ENCODE measurements at places on chromosomes 5 and 9.
A peak's percentile ranks its signal among the peaks of the same experiment; 100 is the strongest.

DNA sequence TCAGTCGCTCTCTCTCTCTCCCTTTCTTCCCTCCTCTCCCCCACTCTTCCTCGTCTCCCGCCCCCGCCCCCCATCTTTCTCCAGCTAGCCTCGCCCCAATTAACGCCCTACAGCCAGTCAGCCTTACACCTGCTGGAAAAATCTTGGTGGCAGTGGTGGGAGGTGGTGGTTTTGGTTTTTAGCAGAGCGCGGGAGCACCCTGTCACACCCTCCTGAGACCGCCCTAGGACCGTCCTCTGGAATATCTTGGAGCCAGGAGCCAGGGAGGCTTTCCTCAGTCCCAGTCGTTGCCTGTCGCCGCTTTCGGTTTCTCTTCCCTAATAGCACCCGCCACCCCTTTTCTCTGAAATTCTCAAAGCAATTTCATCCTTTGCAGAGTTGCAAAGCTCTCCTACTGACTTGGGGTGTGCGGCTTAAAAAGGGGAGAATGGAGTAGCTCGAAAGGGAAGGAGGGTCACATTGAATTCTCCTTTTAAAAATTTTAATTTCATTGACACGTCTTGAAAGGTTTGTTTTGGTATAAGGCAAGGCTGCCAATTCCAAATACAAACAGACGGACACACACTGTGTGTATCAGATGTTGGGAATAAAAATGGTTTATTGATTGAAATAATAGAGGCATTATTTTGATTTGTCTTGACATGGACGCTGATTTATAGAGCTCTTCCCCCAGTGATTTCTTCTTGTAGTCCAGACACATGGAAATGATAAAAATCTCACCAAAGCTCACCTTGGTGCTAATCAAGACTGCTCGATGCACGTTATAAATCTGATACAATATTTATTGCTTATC, 301.3 kb downstream of the PARP8 start:
- H3K4me1 ChIP-seq: peaks cover 52% of the 10 kb centered on the region
- peaks cover 83% of the 10 kb centered on the region for H3K27me3 ChIP-seq
- H3K4me3 ChIP-seq: peak overlapping the region; percentile 70
- H3K36me3 ChIP-seq: no peaks in the 10 kb centered on the region
- no peak for DNase-seq
- H3K27ac ChIP-seq: no peak overlapping the region

DNA sequence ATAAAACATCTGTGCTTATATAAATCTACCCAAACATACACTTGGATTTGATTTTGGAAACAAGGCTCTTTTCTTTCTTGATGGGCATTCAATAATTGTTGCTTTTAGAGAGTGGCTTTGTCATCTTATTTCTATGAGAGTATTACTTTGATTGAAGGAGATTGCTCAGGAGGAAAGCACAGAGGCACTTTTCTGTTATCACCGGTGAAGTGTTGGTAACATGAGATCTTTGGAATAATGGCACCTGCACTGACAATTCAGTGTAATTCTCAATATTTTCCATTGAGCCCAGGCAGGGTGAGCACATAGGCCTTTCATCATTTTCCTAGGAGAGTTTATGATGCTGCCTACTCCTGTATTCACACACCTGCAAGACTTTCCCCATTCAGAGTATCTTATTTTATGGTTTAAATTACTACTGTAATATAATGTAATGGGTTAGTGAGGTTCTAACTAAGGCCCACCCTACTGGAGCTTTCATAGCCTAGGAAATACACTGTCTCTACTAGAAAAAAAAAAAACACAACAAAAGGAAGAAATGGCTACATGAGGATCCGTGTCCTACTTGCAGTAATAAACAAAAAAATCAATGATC, 244.3 kb downstream of the DENND1A start:
- peak overlapping the region; percentile 73 for H3K27ac ChIP-seq
- H3K36me3 ChIP-seq: peaks cover 15% of the 10 kb centered on the region
- no peak for DNase-seq
- no peaks in the 10 kb centered on the region for H3K27me3 ChIP-seq
- no peak overlapping the region for H3K4me3 ChIP-seq
- peaks cover 55% of the 10 kb centered on the region for H3K4me1 ChIP-seq

GRCh38 chr5:162174358-162174974, 106.9 kb downstream of the GABRG2 start:
- no peaks in the 10 kb centered on the region for H3K27me3 ChIP-seq
- no peaks in the 10 kb centered on the region for H3K4me1 ChIP-seq
- no peak overlapping the region for H3K27ac ChIP-seq
- DNase-seq: no peak
- no peak overlapping the region for H3K4me3 ChIP-seq

DNA sequence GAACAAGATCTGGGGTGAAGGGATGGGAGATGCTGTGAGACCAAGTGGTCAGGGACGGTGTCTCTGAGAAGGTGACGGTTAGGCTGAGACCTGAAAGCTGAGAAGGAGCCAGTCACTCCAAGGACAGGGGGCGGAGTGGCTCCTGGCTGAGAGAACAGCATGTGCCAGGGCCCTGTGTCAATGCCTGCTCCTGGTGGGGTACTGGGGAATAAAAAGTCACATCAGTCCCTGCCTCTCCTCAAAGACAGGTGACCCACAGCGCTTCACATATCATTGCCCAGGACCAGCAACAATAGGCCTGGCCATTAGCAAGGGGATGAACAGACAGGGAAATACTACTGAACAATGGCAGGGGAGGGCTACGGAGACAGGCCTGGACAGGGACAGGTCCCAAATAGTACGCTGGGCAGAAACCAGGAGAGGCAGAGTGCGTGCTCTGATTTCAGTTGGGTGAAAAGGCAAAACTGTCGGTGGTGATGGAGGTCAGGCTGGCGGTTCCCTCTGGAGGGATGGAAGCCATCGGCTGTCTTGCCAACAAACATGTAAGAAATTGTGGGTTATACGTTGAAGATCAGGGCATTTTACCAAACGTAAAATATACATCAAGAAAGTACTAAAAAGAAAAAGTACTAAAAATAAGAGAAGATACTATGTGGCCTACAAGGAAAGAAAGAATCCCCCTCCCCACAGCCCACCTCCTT, 64.3 kb downstream of the C9orf50 start:
- no peak for DNase-seq
- peaks cover 7% of the 10 kb centered on the region for H3K27me3 ChIP-seq
- no peaks in the 10 kb centered on the region for H3K36me3 ChIP-seq
- no peak overlapping the region for H3K4me3 ChIP-seq
- H3K27ac ChIP-seq: no peak overlapping the region

GRCh38 chr5:50710838-50711237, 44.4 kb downstream of the PARP8 start:
- peak overlapping the region; percentile 64 for H3K4me3 ChIP-seq
- H3K4me1 ChIP-seq: peaks cover 84% of the 10 kb centered on the region
- H3K27ac ChIP-seq: peak overlapping the region; percentile 83
- peaks cover 8% of the 10 kb centered on the region for H3K36me3 ChIP-seq

DNA sequence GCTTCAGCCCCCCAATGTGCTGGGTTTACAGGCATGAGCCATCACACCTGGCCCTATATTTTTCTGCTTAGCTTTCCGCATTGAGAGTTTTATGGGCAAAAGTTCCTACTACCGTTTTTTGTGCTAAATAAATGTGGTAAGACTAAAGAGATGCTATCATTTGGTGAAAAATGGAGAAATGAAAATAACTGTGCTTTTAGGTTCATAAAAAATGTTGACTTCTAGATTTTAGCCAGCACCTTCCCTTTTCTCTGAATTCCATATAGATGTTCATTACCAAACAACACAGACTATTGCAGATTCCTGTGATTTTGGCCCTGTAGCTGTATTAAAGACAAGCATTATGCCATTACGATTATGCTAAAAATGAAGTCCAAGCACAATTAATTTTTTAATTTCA, 72.0 kb upstream of the CTSL start:
- H3K36me3 ChIP-seq: no peaks in the 10 kb centered on the region
- H3K27me3 ChIP-seq: no peaks in the 10 kb centered on the region
- no peak for DNase-seq
- H3K4me1 ChIP-seq: no peaks in the 10 kb centered on the region
- H3K27ac ChIP-seq: no peak overlapping the region

- DNase-seq: no peak
- no peaks in the 10 kb centered on the region for H3K27me3 ChIP-seq
- no peak overlapping the region for H3K27ac ChIP-seq
- no peaks in the 10 kb centered on the region for H3K36me3 ChIP-seq
Measured at GRCh38 chr5:23484096-23484495, 23.3 kb upstream of the PRDM9 start.

GRCh38 chr5:151079838-151080612, 809 bp downstream of the TNIP1 start:
- H3K36me3 ChIP-seq: peaks cover 47% of the 10 kb centered on the region
- no peaks in the 10 kb centered on the region for H3K27me3 ChIP-seq
- peak overlapping the region; percentile 97 for H3K27ac ChIP-seq
- peak; percentile 52 for DNase-seq

DNA sequence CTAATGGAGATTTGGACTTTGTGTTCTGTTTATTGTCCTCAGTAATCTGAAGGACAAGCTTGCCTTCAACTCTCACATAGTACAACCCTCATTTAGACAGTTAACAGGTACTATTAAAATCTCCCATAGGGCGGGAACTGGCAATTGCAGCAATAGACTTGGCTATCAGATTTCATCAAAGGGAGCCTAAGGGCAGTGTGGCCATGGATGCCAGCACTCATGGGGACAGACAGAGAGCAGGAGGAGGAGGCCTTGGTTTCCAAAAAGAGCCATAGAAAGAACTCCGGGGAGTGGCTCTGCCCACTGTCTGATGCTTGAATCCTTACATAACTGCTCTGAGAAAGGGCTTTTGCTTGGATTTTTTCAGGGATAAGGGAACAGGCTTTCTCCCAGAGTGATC, 6.8 kb downstream of the SLC36A1 start:
- H3K4me3 ChIP-seq: no peak overlapping the region
- no peaks in the 10 kb centered on the region for H3K36me3 ChIP-seq
- peaks cover 10% of the 10 kb centered on the region for H3K4me1 ChIP-seq
- H3K27ac ChIP-seq: no peak overlapping the region
- no peaks in the 10 kb centered on the region for H3K27me3 ChIP-seq

DNA sequence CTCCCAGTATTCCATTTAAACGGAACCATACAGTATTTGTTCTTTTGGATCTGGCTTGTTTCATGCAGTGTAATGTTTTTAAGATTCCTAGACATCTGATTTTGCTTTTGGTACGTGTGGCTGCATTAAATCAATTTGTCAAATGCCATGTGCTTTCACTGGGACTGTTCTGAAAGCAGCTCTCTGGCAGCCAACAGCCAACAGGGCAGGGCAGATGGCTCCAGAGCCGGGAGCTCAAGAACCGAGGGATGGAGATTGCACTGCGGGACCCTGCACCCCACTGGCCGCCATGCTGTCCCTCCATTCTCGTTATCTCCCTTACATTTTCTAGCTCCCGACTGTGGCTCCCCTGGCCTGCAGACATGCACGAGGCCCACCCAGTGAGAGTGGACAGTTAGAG, 33.4 kb upstream of the AIF1L start:
- no peaks in the 10 kb centered on the region for H3K4me1 ChIP-seq
- no peaks in the 10 kb centered on the region for H3K36me3 ChIP-seq
- no peak overlapping the region for H3K4me3 ChIP-seq
- H3K27me3 ChIP-seq: no peaks in the 10 kb centered on the region
- no peak overlapping the region for H3K27ac ChIP-seq
- no peak for DNase-seq

GRCh38 chr5:139376364-139376763, 6.7 kb downstream of the SLC23A1 start:
- H3K27ac ChIP-seq: no peak overlapping the region
- H3K4me1 ChIP-seq: peaks cover 9% of the 10 kb centered on the region
- H3K36me3 ChIP-seq: peaks cover 4% of the 10 kb centered on the region

- H3K4me3 ChIP-seq: no peak overlapping the region
- no peak for DNase-seq
- H3K36me3 ChIP-seq: no peaks in the 10 kb centered on the region
Measured at GRCh38 chr5:94746731-94747124, 128.3 kb downstream of the SLF1 start.

GRCh38 chr5:127961763-127962145, 121.8 kb upstream of the SLC12A2 start:
- no peak overlapping the region for H3K4me3 ChIP-seq
- H3K36me3 ChIP-seq: peaks cover 17% of the 10 kb centered on the region
- no peak overlapping the region for H3K27ac ChIP-seq

- no peaks in the 10 kb centered on the region for H3K36me3 ChIP-seq
- DNase-seq: no peak
- H3K4me1 ChIP-seq: no peaks in the 10 kb centered on the region
- H3K4me3 ChIP-seq: no peak overlapping the region
Measured at GRCh38 chr5:36253575-36253974, 11.8 kb upstream of the NADK2 start.

GRCh38 chr5:122612901-122613300, 162.0 kb upstream of the SNX2 start:
- no peaks in the 10 kb centered on the region for H3K36me3 ChIP-seq
- no peaks in the 10 kb centered on the region for H3K4me1 ChIP-seq
- H3K4me3 ChIP-seq: no peak overlapping the region
- DNase-seq: no peak
- no peaks in the 10 kb centered on the region for H3K27me3 ChIP-seq

DNA sequence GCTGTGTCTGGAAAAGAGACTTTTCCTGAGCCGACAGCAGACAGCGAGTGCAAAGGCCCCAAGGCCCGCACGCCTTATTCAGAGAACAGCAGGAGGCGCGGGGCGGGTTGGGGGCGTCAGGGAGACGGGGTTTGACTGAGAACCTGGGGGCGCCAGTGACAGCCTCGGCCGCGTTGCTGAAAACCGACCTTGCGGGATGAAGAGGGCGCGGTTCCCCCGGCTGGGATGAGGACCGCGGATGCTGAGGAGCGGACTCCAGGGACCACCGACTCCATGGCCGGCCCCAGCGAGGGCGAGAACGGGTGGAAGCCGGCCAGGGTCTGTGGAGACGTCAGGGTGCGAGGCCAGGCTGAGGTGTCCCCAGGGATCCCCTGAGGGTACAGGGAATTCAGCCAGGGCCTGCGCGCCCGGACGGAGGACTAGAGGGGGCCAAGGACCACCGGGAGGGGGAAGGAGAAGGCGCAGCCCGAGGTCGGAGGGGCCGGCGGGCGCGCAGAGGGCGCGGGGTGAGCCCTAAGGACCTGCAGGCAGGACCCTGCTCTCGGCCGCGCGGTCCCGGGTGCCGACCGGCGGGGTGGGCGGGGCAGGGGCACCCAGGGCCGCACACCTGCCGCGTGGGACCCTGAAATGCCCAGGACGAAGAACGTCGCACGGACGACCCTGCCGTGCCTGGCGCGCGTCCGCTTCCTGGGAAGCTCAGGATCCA, 837 bp upstream of the AHRR start:
- DNase-seq: no peak

GRCh38 chr5:108560581-108560980, 178.7 kb upstream of the FBXL17 start:
- H3K4me3 ChIP-seq: no peak overlapping the region
- no peak for DNase-seq
- no peaks in the 10 kb centered on the region for H3K4me1 ChIP-seq

- no peak overlapping the region for H3K27ac ChIP-seq
- peaks cover 1% of the 10 kb centered on the region for H3K27me3 ChIP-seq
- H3K36me3 ChIP-seq: no peaks in the 10 kb centered on the region
Measured at GRCh38 chr5:116785106-116785505, 210.5 kb upstream of the SEMA6A start.

GRCh38 chr5:158451203-158451992, 592.5 kb upstream of the CLINT1 start:
- peaks cover 2% of the 10 kb centered on the region for H3K27me3 ChIP-seq
- H3K4me1 ChIP-seq: no peaks in the 10 kb centered on the region
- no peak for DNase-seq
